ENCODE measurements at places on chromosomes 3 and 15. TPM values are rescaled to one million over a fixed set of nuclear protein-coding genes. Genes with fewer than 3 reads are reported as not detected.

The SPPL2A gene
- 64.5 TPM for total RNA-seq

The PIGB gene
- 8.4 TPM for total RNA-seq

The SELENOS gene
- 143 TPM for total RNA-seq

The MIX23 gene
- total RNA-seq: 25.3 TPM

The GHSR gene
- not detected for total RNA-seq

The THPO gene
- not detected for total RNA-seq

The A4GNT gene
- total RNA-seq: not detected

The SYNPR gene
- total RNA-seq: not detected

The RTP4 gene
- 0.13 TPM for total RNA-seq

The MEGF11 gene
- total RNA-seq: not detected

The C3orf20 gene
- under 0.01 TPM for total RNA-seq

The ALDH1A3 gene
- total RNA-seq: 666 TPM

The GP5 gene
- total RNA-seq: under 0.01 TPM

The EOGT gene
- total RNA-seq: 29.8 TPM

The ADGRG7 gene
- total RNA-seq: under 0.01 TPM

The SRPRB gene
- total RNA-seq: 81.7 TPM

The MYEF2 gene
- 1.8 TPM for total RNA-seq

The CIB1 gene
- total RNA-seq: 50.2 TPM

The GABRR3 gene
- not detected for total RNA-seq

The CA12 gene
- 44.0 TPM for total RNA-seq

The CILP gene
- under 0.01 TPM for total RNA-seq

The GSK3B gene
- total RNA-seq: 60.8 TPM

Measured in bronchial epithelial cell (primary cell).